ENCODE measurements at places on chromosomes 3 and 15. TPM values are rescaled to one million over a fixed set of nuclear protein-coding genes. Genes with fewer than 3 reads are reported as not detected.

CYP1A2 gene
- not detected for total RNA-seq

DNA sequence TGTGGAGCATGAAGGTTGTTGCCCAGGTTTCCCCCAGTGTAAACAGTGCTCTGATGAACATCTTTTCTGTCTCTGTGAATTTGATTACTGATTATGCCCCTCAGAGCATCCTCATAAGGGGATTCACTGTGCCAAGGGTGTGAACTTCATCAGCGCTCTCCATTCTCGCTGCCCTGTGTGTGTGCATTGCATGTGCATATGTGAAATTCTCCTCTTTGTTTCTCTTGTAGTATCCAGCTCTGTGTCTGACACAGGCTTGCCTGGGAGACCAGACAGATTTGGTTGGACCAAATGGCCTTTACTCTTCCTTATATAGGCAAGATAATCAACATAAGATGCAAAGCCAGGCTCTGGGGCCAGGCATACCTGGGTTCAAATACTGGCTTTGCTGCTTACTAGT lies 21.9 kb downstream of the CACNA2D3 start:
- DNase-seq = no peak

DNA sequence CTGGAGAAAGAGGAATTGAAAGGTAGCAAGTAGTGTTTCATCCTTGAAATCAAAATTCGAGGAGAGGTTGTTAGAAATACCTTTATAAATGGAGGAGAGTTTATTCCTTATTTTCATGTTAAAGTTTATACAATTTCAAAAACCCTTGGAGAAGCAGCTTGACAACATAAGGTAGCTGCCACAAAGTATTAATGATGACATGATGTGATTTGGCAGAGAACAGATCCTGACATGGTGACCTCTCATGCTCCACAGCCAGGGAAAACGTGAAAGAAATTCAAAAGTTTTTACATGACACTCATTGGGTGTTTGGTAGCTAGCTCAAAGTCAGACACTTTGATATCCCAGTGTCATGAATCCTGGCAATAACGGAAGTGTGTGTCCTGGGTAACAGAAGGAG lies 320.8 kb downstream of the GBE1 start:
- no peak for DNase-seq

ACKR4 gene
- total RNA-seq = 0.22 TPM

TEX55 gene
- total RNA-seq = not detected

IQCF5 gene
- not detected for total RNA-seq

VGLL4 gene
- total RNA-seq = 29.4 TPM

DUOXA2 gene
- not detected for total RNA-seq

DNA sequence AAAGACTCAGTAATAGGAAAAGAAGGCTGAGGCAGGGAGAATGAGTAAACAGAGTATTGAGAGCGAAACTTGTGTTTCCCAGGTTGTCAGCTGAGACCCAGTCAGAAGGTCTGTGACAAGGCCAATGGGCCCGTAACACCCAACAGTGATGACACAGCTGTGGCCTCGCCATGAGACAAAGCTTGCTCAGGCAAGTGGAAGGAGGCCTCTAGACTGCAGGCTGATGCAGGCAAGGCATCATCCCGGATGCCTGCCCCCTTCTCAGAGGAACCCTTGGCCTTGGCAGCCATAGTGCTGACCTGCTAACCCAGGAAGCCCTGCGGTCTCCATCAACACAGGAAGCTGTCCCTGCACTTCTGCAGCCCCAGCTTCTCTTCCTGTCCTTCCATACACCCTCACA lies 15.4 kb downstream of the RAB6B start:
- DNase-seq = no peak

Data from glutamatergic neuron (in vitro differentiated cells).